ENCODE measurements at places on chromosomes 4 and X. TPM values are rescaled to one million over a fixed set of nuclear protein-coding genes. Genes with fewer than 3 reads are reported as not detected.

DNA sequence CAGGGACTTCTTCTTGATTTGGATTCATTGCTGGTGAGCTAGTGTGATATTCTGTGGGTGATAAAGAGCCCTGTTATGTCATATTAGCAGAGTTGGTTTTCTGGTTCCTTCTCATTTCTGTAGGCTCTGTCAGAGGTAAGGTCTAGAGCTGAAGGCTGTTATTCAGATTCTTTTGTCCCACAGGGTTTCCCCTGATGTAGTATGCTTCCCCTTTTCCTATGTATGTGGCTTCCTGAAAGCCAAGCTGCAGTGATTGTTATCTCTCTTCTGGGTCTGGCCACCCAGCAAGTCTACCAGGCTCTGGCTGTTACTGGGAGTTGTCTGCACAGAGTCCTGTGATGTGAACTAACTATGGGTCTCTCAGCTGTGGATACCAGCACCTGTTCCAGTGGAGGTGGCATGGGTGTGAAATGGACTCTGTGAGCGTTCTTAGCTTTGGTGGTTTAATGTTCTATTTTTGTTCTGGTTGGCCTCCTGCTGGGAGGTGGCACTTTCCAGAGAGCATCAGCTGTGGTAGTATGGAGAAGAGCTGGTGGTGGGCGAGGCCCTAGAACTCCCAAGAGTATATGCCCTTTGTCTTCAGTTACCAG lies 373.7 kb downstream of the AR start:
- no peaks in the 10 kb centered on the region for H3K36me3 ChIP-seq
- H3K4me3 ChIP-seq, result no peak overlapping the region
- no peak overlapping the region for H3K27ac ChIP-seq
- DNase-seq, result no peak
- no peaks in the 10 kb centered on the region for H3K27me3 ChIP-seq

- no peaks in the 10 kb centered on the region for H3K4me1 ChIP-seq
- no peaks in the 10 kb centered on the region for H3K27me3 ChIP-seq
- no peak overlapping the region for H3K27ac ChIP-seq
- H3K4me3 ChIP-seq, result no peak overlapping the region
- no peak for DNase-seq
Observed at GRCh38 chr4:93908778-93909177, 80.2 kb downstream of the ATOH1 start.

DNA sequence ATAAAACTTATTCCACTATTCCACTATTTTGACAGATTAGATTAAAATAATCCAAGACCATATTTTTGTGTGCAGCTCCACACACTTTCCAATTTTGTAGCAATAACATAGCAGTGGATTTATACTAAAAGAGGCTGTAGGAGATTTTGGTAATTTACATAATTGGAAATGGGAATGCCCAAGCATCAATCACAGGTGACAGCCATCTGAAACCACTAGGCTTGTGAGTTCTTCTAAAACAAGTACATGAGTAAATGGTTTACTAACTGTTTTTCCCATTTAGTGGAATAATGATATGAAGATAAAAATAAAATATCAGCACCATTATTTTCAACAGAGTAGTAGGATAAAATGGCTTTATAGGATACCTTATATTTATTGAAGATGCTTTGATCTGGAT lies 4.4 kb downstream of the ANK2 start:
- DNase-seq, result no peak
- H3K27me3 ChIP-seq, result no peaks in the 10 kb centered on the region
- no peak overlapping the region for H3K27ac ChIP-seq
- no peak overlapping the region for H3K4me3 ChIP-seq

DNA sequence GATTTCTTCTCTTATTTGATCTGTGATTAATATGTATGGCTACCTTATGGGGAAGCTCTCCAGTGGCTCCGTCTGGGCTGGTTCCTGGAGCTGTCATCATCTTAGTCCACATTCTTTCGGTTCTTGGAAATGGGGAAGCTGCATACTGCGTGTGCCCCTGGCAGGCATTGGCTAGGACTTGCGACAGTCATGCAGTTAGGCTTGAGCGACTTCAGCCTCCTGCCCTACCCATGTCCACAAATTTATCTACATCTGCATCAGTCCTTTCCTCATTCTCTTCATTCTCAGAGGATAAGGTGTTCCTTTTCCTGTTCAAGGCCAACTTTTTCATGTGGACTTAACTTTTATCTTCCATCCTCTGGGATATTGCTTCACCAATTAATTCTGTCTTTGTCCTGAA lies 214.2 kb downstream of the RELL1 start:
- no peak overlapping the region for H3K4me3 ChIP-seq
- no peak for DNase-seq
- no peaks in the 10 kb centered on the region for H3K4me1 ChIP-seq
- no peaks in the 10 kb centered on the region for H3K36me3 ChIP-seq

DNA sequence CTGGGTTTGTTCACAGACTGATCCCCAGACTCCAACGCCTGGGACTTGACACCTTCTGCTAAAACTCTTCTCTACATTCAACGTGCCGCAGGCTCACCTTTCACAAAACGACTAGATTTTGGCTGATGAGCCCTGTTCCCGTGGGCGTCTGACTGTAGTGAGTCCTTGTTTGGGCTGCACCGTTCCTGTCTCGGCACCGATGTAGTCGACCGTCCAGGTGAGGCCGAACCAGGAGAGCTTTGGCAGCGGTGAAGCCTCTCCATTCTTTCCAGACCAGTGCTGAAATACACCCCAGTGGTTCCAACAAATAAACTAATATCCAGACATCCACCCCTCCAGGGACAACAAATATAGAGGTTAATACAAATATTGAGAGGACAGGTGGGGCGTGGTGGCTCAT lies 45.0 kb upstream of the TLR3 start:
- no peak overlapping the region for H3K27ac ChIP-seq
- no peak for DNase-seq
- peaks cover 26% of the 10 kb centered on the region for H3K27me3 ChIP-seq
- H3K36me3 ChIP-seq, result no peaks in the 10 kb centered on the region
- no peaks in the 10 kb centered on the region for H3K4me1 ChIP-seq
- no peak overlapping the region for H3K4me3 ChIP-seq

- H3K4me3 ChIP-seq, result no peak overlapping the region
- H3K4me1 ChIP-seq, result no peaks in the 10 kb centered on the region
- no peak overlapping the region for H3K27ac ChIP-seq
- no peaks in the 10 kb centered on the region for H3K27me3 ChIP-seq
Observed at GRCh38 chr4:172207258-172207657, 394.1 kb downstream of the GALNTL6 start.

- no peak for DNase-seq
- H3K4me1 ChIP-seq, result peaks cover 24% of the 10 kb centered on the region
- H3K36me3 ChIP-seq, result no peaks in the 10 kb centered on the region
Observed at GRCh38 chr4:137640838-137641158, 108.5 kb upstream of the PCDH18 start.

GRCh38 chr4:132108784-132109183 lies 1040.3 kb upstream of the PCDH10 start:
- no peaks in the 10 kb centered on the region for H3K36me3 ChIP-seq
- H3K27me3 ChIP-seq, result no peaks in the 10 kb centered on the region
- H3K27ac ChIP-seq, result no peak overlapping the region
- DNase-seq, result peak; percentile 35

- no peaks in the 10 kb centered on the region for H3K4me1 ChIP-seq
- no peaks in the 10 kb centered on the region for H3K27me3 ChIP-seq
- no peak overlapping the region for H3K4me3 ChIP-seq
- no peak for DNase-seq
Observed at GRCh38 chrX:78517124-78517523, 142.0 kb downstream of the RTL3 start.

DNA sequence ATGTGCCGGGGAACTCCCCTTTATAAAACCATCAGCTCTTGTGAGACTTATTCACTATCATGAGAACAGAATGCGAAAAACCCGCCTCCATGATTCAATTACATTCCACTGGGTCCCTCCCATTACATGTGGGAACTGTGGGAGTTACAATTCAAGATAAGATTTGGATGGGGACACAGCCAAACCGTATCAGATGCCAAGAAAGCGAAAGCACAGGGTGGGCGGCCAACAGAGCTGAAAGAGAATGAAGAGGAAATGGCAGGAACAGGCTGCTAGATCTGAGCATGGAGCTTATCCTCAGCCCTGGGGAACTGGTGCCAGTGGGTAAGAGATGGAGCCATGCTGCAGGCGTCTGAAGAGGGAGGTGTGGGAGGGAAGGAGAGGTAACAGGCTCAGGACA lies 117.7 kb upstream of the PNPLA4 start:
- H3K4me3 ChIP-seq, result no peak overlapping the region
- DNase-seq, result no peak
- no peak overlapping the region for H3K27ac ChIP-seq
- H3K4me1 ChIP-seq, result no peaks in the 10 kb centered on the region
- H3K27me3 ChIP-seq, result no peaks in the 10 kb centered on the region
- H3K36me3 ChIP-seq, result no peaks in the 10 kb centered on the region

- H3K36me3 ChIP-seq, result peaks cover 9% of the 10 kb centered on the region
- no peak overlapping the region for H3K4me3 ChIP-seq
- peaks cover 37% of the 10 kb centered on the region for H3K4me1 ChIP-seq
- DNase-seq, result no peak
Observed at GRCh38 chr4:76513482-76513881, 78.5 kb downstream of the SHROOM3 start.

DNA sequence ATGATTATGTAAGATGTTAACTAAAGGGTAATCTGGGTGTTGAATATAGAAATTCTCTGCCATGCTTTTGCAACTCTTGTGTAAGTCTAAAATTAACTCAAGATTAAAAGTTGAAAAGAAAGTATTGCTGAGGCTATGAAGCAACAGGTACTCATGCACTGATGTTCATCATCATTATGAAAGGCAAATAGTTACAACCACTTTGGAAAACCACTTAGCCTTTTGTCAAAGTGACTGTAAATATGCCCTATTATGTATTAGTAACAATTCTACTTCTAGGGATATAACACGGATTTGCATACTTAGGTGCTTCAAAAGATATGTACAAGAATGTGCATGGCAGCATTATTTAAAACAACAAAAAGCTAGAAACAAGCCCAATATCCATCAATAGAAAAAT lies 227.8 kb upstream of the CXXC4 start:
- no peak overlapping the region for H3K27ac ChIP-seq
- H3K4me3 ChIP-seq, result no peak overlapping the region
- no peak for DNase-seq
- H3K27me3 ChIP-seq, result peaks cover 2% of the 10 kb centered on the region
- no peaks in the 10 kb centered on the region for H3K4me1 ChIP-seq

GRCh38 chr4:31995943-31996901 lies 1276.1 kb downstream of the PCDH7 start:
- H3K4me3 ChIP-seq, result no peak overlapping the region
- no peaks in the 10 kb centered on the region for H3K27me3 ChIP-seq
- 0 out of 2 replicates have a peak, but pooled peaks cover 2% of the 10 kb centered on the region for H3K36me3 ChIP-seq
- H3K27ac ChIP-seq, result no peak overlapping the region
- DNase-seq, result no peak

GCNA gene
- total RNA-seq, result 0.72 TPM

PARM1 gene
- 0.16 TPM for total RNA-seq

PNMA6A gene
- 0.09 TPM for total RNA-seq

TSPAN7 gene
- total RNA-seq, result not detected

DNA sequence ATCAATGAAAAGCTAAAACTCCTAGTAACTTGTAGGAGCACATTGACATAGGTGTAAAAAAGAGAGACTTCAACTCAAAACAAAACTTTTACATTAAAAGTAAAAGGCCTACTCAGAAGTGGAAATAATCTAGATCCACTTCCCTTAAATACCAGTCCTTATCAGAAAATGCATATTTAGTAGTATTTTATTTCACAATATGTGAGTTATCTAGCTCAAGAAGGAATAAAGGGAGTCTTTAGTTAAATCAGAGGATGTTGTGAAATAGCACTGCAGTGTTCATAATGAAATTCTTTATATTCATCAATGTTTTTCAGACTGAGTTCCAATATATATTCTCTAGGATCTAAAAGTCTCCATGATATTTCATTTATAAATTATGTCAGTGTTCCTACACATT lies 715.0 kb downstream of the GRID2 start:
- H3K27me3 ChIP-seq, result no peaks in the 10 kb centered on the region
- H3K4me3 ChIP-seq, result no peak overlapping the region
- no peaks in the 10 kb centered on the region for H3K36me3 ChIP-seq
- H3K27ac ChIP-seq, result no peak overlapping the region
- H3K4me1 ChIP-seq, result no peaks in the 10 kb centered on the region

DNA sequence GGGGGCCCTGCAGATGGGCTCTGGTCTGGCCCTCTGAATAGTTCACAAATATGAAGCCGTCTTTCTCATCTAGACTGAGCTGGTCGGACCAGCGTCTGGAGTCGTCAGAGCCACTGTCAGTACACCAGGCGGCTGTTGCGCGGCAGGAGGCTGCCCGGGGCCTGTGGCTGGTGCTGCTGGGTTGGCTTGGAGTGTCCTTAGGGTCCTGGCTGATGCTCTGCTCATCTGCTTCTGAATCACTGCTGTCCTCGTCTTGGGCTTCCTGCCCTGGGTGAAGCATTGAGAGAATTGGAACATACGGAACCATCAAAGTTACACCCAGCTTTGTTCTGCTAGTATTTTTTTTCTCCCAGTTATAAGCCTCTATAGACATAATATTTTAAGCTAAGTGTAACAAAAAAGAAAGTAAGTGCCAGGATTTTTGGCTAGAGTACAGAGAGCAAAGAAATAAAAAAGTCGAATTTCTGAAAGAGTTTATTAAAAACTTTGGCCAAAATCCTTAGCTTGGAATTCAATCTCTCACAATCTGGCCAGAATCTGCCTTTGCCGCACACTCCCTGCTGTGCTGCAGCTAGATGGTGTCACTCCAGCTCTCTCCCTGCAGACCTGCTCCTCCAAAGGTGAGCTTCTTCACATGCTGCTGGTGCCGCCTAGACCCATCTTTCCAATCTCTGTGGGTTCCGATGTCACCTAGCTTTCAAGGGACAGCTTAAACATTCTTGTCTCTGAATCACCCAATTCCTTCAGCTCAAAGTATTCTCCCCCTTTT lies 96.2 kb downstream of the CDS1 start:
- peaks cover 36% of the 10 kb centered on the region for H3K4me1 ChIP-seq
- H3K27me3 ChIP-seq, result no peaks in the 10 kb centered on the region
- no peak overlapping the region for H3K27ac ChIP-seq
- no peak overlapping the region for H3K4me3 ChIP-seq
- no peak for DNase-seq

PCSK1N gene
- total RNA-seq, result not detected

RBMXL3 gene
- not detected for total RNA-seq

GRCh38 chr4:94306713-94307112 lies 35.9 kb downstream of the HPGDS start:
- H3K4me3 ChIP-seq, result no peak overlapping the region
- H3K4me1 ChIP-seq, result peaks cover 18% of the 10 kb centered on the region
- no peaks in the 10 kb centered on the region for H3K36me3 ChIP-seq

DNA sequence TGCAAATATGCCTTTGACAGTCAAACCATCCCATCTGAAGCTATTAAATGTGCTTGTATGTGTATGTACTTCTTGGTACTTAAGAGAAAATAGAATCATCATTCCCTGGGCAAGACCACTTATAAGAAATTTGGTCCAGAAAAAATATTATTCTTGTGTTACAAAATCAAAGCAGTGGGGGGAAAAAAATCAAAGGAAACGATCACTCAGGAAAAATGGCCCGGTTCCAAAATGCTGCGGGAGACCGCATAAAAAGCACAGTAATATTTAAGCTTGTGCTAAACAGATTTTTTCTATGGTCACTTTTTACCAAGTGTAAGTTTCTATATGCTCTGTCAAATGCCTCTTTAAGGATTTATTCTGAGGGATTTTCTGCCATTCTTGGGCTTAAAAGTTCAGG lies 36.1 kb downstream of the RAI2 start:
- H3K4me3 ChIP-seq, result no peak overlapping the region
- peaks cover 3% of the 10 kb centered on the region for H3K27me3 ChIP-seq
- no peak for DNase-seq
- no peaks in the 10 kb centered on the region for H3K4me1 ChIP-seq

Data from HFFc6 (cell line).